ENCODE measurements at places on chromosomes 12 and 14.

GRCh38 chr12:16019136-16019535 lies 108.0 kb downstream of the DERA start:
- DNase-seq: no peak

GRCh38 chr12:48878548-48878947 lies 12.9 kb upstream of the RND1 start:
- no peak for DNase-seq

GRCh38 chr12:3061059-3061458 lies 16.1 kb upstream of the TSPAN9 start:
- peak; percentile 25 for DNase-seq

GRCh38 chr14:53006931-53007562 lies 56.2 kb upstream of the FERMT2 start:
- no peak for DNase-seq

GRCh38 chr12:81949841-81950308 lies 190.7 kb upstream of the PPFIA2 start:
- no peak for DNase-seq

All from NCI-H524 treated with DMSO at 0.1 percent for 48 hours (cell line).